Activated CD4-positive, alpha-beta T cell treated with anti-CD3 and anti-CD28 coated beads, Interleukin-2, Interleukin-4, amounts not matched to agents 100 ng/mL and 50 ng/mL, durations not matched to agents 16 hours and 8 hours (primary cell): ENCODE measurements at places on chromosomes 5 and 9.
A peak's percentile ranks its signal among the peaks of the same experiment; 100 is the strongest.

- no peak for DNase-seq
Measured at GRCh38 chr9:33202018-33202417, 34.9 kb upstream of the B4GALT1 start.

DNA sequence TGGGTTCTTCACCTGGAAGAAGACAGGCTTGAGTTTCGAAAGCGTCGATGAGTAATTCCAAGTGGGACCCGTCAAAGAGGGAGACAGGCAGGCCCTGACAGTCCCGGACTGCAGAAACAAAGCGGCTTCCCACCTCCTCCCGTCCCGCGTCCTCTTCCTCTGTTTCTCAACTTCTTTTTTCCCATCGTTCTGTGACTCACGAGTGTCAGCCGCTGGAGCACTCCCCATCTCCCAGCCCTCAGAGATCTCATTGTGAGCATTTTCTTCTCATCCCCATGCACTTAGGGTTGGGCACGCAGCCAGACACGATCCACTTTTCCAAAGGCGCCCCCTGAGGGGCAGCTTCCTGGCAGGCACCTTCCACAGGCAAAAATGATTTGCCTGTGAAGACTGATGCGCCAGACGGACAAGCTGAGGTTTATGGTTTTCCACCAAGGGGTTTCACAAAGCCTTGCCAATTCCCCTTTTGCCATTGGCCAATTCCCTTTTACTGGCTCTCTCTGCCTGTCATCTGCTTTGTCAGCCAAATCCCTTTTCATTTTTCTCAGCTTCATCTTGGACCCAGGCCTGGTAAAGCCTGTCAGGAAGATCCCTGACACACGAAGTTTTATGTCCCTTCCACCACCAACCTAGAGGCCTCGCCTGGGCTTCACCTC, 86.5 kb upstream of the ANKRD55 start:
- DNase-seq: no peak

DNA sequence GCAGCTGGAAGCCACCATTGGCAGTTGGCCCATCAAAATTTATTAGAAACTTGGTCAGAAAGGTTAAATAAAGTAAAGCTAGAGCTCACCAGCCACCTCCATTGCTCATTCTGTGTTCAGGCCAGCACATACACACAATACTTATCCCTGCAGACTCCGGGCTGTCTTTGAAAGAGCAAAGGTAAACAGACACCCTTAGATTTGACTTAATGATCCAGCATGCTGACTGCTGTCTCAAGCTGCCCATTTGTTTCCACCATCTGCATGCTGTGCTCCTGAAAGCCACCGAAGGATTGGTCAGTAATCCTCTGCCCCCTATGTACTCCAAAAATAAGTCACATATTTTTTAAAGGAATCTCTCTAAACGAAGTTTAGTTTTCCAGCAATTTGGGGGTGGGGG, 1059.8 kb upstream of the DMAC1 start:
- no peak for DNase-seq

GRCh38 chr5:66222455-66222854, 78.4 kb downstream of the SREK1 start:
- no peak for DNase-seq

- DNase-seq: no peak
Measured at GRCh38 chr9:127742435-127743088, 7.5 kb upstream of the TOR2A start.

DNA sequence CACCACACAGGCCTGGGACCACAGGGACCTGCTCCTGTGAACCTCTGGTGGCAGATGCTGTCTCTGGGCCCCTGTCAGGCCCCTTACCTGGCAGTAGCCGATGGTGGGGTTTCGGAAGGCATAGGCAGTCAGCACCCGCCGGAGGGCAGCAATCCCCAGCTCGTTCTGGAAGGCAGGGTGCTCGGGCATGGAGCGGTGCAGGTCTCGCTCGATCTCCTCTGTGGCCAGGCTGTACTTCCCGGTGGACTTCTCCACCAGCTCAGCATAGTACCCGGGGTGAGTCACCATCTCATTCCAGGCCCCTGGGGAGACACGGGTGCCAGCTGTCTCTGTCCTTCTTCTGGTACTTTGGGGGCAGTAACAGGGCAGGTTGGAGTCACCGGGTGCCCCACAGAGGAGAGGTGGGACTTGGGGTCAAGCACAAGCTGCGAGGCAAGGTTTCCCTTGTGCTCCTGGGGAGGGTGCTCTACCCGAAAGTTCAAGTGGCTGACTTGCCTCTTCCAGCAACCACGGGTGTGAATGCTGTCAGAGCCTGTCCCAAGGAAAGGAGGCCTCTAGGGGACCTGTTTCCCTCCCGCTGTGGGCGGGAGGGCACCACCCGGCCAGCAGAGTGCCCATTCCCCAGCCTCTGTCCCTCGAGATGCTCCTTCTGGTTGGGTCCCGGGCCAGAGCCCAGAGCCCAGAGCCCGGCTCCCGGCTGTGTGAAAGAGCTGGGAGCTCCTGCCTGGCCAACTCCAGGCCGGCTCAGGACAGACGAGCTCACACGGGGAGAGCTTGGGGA, 19.8 kb upstream of the MRNIP start:
- no peak for DNase-seq

- no peak for DNase-seq
Measured at GRCh38 chr5:54876-55569, 36.9 kb upstream of the PLEKHG4B start.

GRCh38 chr5:82480331-82480730, 202.2 kb upstream of the RPS23 start:
- DNase-seq: no peak

DNA sequence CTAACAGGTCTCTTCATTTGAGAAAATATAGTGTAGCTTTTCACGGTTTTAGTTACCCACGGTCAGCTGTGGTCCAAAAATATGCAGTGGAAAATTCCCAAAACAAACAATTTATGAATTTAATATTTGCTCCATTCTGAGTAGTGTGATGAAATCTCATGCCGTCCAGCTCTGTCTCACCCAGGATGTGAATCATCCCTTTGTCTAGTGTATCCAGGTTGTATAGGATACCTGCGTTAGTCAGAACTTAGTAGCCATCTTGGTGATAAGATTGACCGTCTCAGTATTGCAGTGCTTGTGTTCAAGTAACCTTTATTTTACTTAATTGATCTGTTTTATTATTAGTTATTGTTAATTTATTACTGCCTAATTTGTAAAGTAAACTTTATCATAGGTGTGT, 41.1 kb downstream of the NDUFS4 start:
- no peak for DNase-seq

GRCh38 chr9:134965851-134966250, 48.1 kb upstream of the FCN1 start:
- no peak for DNase-seq

GRCh38 chr5:101678481-101679193, 617.4 kb downstream of the SLCO4C1 start:
- DNase-seq: peak; percentile 35

DNA sequence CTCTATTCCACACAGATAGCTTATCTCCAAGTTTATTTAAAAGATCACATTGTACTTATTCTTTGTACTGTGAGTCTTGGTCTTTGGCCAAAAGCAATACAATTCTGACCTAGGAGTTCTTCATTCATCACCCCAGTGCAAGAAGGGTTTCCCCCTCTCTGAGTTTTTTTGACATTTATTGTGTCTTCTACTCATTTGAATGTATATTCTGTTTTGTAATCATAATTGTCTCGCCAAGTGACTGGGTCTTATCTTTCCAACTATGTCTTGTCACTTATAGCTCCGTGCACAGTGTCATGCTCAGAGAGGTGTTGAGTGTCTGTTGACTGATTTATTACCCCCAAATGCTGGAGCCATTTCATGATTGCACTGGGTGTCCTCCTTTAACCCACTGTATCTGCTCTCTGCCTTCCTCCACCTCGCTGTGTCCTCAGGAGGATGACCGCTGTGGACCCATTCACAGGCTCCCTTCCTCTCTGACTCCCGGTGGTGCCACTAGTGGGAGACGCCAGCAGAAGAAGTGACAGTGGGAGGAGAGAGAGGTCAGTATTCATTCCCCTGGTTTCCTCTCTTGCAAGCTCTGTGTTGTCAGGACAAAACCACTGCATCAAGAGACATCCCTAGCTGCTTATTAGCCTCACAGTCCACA, 11.2 kb upstream of the TRIO start:
- no peak for DNase-seq

- DNase-seq: no peak
Measured at GRCh38 chr5:158802941-158803341, 296.8 kb downstream of the EBF1 start.

GRCh38 chr5:125298746-125299379, 552.4 kb upstream of the ZNF608 start:
- DNase-seq: no peak
